ENCODE measurements at places on chromosomes 7 and 10. TPM values are rescaled to one million over a fixed set of nuclear protein-coding genes. Genes with fewer than 3 reads are reported as not detected.

- DNase-seq, result no peak
These were observed 1.1 kb upstream of the TMEM130 start for GRCh38 chr7:98870807-98871491.

DNA sequence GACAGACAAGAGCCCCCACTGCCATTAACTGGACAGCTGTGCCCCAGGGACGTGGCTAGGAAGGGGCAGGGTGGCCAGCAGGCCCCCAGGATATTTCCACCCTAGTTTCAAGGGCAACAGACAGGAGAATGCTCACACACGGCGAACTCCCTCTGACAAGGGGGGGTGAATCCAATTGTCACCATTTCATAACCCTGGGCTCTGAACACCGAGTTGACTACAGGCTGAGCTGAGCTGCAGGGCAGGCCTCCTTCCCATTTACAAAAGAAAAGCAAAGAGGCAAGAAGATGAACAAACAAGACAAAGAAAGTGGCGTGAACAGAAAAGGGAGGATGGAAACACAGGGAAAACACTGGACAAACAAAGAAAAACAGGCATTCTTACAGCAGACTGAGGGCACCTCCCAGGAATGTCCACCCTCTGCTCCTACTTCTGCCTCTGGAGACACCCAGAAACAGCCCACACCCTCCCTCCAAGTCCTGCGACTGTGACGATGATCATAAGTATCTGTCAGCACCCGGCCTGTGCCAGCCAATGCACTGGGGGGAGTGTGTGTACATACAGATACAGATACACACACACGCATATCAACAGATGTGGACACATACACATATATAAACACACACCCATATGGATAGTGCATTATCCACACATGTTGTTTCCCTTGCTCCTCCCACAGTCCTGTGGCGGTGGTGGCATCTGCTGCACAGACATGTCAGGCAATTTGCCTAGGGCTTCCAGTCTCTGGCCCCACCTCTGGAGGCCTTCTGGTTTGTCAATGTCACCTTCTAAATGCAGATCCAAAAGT, 66.2 kb downstream of the FAM53B start:
- no peak for DNase-seq

Gene CRHR2
- 0.72 TPM for total RNA-seq

DNA sequence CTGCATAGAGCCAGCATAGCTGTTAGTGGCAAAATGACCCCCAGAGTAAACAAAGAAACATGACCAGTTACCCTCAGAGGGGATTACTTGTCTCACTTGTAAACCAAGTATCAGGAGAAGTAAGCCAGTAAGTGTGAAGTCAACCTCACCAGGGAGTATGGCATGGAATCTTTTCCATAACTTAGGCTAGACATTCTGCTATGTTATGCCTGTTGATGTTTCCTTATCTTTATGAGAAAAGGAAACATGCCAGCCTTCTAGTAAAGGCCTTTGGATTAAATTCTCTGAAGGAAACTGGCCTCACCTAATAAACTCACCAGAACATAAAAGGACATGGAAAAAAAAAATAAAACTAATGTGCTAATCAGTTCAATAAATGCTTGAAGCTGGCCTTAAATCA, 87.7 kb downstream of the SEM1 start:
- DNase-seq, result peak; percentile 42

Gene AKR1D1
- total RNA-seq, result 65.2 TPM

- DNase-seq, result no peak
These were observed 24.2 kb upstream of the ARMC3 start for GRCh38 chr10:22903694-22904093.

Gene CYP3A4
- 0.72 TPM for total RNA-seq

Gene PTN
- 25.8 TPM for total RNA-seq

DNA sequence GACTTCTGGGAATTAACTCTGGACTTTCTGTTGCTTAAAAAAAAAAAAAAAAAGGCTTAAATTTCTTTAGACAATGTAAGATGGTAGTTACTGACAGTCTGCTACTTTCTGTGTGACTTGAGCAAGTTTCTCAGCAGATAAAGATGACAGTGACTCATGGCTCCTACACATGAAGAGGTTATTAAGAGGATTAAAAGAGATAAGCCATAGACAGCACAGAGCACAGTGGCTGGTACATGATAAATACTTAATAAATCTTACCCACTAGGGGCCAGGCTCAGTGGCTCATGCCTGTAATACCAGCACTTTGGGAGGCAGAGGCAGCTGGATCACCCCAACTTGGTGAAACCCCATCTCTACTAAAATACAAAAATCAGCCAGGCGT, 174.8 kb downstream of the JAZF1 start:
- peak; percentile 83 for DNase-seq

GRCh38 chr10:106775127-106775526, 389.4 kb downstream of the SORCS1 start:
- DNase-seq, result no peak

Gene JMJD1C
- total RNA-seq, result 80.7 TPM

Gene AGR2
- 18.3 TPM for total RNA-seq

Data from umbilical cord (tissue), 2 donors.